Iris pigment epithelial cell (primary cell): ENCODE measurements at places on chromosomes 2 and 18.

- DNase-seq = peak; percentile 31
Measured at GRCh38 chr2:216151313-216152025, 42.3 kb downstream of the XRCC5 start.

- DNase-seq = no peak
Measured at GRCh38 chr2:85600951-85601770, 1.3 kb downstream of the TMEM150A start.

- DNase-seq = no peak
Measured at GRCh38 chr2:20479835-20480234, 33.0 kb downstream of the RHOB start.

GRCh38 chr2:119316066-119316465, 50.6 kb downstream of the C2orf76 start:
- no peak for DNase-seq

GRCh38 chr2:142983174-142983573, 105.7 kb downstream of the KYNU start:
- DNase-seq = no peak

- no peak for DNase-seq
Measured at GRCh38 chr2:200226451-200227426, 79.8 kb upstream of the SPATS2L start.

GRCh38 chr2:218988164-218988563, 3.2 kb upstream of the FEV start:
- DNase-seq = no peak

GRCh38 chr18:35491700-35492077, 6.1 kb downstream of the INO80C start:
- DNase-seq = no peak

- DNase-seq = no peak
Measured at GRCh38 chr2:74925361-74925786, 33.1 kb upstream of the POLE4 start.

GRCh38 chr2:88967844-88968243, 276.4 kb downstream of the RPIA start:
- DNase-seq = no peak

DNA sequence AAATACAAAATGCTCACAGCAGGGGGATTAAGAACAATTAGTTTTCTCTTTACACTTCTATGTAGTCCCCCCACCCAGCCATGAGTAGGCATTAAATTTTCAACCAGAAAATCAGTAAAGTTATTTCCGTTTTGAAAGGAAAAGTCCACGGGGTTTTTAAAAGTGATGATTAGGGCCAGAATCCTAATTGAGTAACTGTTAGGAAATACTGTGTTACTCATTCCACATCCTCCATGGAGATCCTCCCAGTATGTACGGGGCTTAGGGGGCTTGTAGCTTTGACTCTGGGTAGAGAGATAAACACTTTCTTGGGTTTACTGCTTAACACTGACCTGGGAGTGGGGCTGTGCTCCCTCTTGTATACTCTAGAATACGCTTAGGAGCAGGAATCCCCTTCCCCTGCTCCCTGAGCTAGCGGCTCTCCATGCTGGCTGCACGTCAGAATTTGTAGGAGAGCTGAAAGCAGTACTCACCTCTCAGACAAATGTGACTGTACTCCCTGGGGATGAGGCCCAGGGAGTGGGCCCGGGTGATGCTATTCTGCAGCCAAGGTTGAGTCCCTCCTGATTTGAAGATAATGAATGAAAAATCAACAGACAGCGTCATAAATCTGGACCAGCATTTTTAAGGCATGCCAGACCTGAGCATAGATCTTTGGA, 100.5 kb downstream of the SLC4A3 start:
- no peak for DNase-seq

GRCh38 chr18:76994086-76994654, 138.4 kb downstream of the MBP start:
- no peak for DNase-seq

DNA sequence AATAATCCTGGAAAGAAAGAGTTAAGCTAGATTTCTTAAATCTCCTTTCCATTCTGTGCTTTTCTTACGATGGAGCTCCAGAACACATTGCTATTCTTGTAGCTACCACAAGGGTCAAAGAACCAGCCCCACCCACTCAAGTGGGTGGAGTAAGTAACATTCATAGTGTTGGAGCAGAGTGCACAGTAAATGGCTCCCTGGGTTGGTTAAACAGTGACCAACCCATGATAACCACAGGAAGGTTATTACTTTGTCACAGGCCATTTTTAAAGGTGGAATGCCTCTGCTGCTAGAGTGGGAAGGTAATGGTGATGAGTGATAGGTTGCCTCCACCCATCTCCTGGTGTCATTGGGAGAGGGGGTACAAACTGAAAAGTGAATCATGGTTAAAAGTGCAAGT, 13.9 kb downstream of the ARPC2 start:
- peak; percentile 73 for DNase-seq

DNA sequence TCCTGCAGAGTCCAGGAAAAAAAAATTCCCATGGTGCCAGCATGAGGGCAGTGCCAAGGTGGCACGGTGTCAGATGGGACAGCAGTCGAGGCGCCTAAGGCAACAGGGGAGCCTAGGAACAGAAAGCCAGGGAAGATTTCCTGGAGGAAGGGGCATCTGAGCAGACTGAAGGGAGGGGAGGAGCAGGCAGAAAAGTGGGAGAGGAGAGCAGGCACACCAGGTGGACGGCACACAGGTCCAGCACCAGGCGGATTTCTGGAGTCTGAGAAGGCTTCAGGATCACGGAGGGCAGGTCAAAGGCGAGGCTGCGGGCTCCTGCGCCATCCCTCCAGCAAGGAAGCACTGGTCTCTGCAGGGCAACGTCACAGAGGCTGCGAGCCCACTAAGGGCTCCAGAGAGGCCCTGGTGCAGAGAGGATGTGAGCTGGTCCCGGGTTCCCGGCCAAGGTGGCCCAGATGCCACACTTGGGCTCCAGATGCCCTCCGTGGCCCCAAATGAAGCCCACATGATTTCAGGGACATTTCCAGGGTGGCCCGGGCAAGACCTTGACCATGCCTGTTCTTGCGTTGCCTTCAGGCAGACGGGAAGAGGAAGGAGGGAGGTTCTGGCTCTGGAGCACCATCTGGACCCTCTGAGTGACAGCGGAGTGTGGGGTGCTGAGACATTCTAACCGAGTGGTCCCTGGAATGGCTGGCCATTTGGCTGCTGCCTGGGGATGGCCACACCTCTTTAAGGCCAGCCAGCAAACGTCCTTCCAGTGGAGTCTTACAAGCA, 4.1 kb downstream of the HS6ST1 start:
- no peak for DNase-seq

- DNase-seq = no peak
Measured at GRCh38 chr2:33859176-33859575, 260.1 kb upstream of the FAM98A start.

DNA sequence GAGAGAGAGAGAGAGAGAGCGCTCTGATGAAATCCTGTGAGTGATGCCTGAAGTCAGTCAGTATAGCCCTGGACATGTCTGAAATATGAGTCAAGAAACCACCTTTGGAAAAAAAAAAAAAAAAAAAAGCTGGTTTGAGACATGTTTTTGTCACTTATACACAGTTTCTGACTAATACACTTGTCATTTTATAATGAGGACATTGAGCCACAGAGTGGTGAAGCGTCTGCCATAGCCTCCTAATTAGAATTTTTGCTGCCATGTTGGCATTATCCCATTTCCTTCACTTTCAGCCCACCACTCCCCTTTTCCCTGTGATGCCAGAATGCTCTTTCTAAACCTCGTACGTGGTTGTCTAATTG, 15.7 kb upstream of the MYO3B start:
- DNase-seq = peak; percentile 69

DNA sequence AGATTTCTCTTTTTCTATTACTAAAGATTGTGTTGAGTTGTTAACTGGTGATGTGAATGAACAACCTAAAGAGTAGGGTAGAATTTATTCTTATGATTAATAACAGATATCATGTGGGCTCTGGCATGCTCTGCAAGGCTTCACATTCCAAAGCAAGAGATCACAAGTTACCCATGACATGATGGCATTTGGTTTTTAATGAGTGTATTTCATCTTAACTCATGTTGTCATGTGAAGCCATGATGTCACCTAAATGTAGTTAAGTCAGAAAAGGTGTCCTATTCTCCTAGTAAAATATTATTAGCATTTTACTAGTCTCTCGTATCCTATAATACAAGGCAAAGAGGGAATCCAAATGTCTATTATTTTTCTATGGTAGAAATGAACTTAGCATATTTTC, 678.0 kb downstream of the ARHGAP15 start:
- no peak for DNase-seq

GRCh38 chr18:34911661-34912384, 129.4 kb upstream of the MAPRE2 start:
- peak; percentile 93 for DNase-seq

DNA sequence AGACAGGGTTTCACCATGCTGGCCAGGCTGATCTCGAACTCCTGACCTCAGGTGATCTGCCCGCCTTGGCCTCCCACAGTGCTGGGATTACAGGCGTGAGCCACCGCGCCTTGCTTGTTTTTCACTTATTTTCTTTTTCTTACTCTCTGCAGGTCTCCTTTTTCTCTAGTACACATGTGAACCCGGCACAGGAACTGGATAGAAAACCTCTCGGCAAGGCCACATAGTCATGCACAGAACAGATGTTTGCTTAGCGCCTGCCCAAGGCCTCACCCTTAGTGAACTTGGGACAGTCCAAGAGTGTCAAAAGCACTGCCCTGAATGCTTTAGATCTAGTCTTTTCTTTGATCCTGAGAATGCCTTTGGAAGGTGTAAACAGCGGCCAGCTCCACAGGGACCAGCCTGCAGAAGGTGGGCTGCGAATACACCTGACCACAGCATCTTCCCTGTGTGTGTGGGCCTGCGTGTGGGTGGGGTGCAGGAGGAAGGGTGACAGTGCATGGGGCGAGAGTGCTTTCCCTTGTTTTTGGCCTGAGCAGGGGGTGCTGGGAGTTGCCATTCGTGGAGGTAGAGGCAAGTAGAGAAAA, 27.0 kb downstream of the IMPA2 start:
- no peak for DNase-seq

DNA sequence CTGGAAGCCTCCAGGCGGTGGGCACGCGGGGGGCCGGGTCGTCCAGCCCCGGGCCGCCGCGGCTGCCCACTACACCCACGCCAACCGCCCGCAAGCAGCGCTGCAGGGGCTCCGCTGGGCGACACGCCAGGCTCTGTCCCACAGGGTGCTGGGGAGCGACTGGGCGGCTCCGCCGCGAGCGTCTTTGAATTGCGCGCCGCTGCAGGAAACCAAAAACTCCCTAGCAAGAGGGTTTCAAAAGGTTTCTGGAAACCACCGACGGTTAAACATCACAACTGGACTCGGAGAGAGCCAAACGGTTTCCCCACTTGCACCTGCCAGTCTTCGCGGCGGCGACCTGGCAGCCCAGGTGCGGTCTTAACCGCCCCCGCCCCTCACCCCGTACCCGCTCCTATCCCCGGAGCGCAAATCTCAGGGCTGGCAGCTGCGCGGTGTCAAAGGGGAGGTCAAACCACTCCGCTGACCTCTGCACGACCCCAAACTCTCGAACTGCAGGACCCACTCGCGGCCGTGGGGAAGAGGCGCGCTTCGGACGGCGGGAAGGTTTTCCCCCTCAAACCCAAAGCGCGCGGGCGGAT, 1.0 kb downstream of the CXCR4 start:
- no peak for DNase-seq

GRCh38 chr2:222900354-222900753, 39.5 kb downstream of the ACSL3 start:
- peak; percentile 88 for DNase-seq

- DNase-seq = peak; percentile 92
Measured at GRCh38 chr2:25851740-25852503, 26.4 kb downstream of the ASXL2 start.

DNA sequence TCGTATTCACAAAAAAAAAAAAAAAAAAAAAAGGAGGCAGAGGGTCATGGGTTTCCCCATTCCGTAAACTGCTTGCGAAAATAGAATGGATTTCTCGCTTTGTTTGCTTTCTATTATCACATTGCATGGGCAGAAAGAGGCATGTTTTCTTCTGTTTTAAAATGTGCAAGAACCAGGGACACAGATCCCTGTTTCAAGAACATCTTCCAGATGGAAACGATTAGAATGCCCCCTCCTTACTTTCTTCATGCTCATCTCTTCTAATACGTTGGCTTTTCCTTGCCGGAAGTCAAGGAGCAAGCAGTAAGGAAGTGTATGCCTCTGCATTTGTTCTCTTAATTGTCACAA, 51.0 kb upstream of the ZNF516 start:
- DNase-seq = peak; percentile 7

DNA sequence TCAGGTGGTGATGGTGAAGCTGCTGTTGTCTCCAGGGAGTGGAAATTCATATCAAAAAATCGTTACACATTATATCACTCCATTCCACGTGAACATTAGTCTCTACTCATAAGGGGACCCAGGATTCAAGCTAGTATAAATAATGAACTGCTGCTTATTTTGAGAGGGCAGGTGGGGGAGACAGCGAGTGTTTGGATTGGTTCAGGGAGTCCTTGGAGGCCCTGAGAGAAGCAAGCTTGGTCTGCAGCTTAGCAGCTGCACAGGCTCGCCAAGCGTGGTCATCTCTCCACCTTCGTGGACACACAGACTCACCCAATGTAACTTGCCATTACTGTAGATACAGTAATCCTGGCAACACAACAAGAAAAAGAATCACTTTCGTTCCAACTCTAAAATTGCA, 177.6 kb downstream of the ZNF521 start:
- no peak for DNase-seq

DNA sequence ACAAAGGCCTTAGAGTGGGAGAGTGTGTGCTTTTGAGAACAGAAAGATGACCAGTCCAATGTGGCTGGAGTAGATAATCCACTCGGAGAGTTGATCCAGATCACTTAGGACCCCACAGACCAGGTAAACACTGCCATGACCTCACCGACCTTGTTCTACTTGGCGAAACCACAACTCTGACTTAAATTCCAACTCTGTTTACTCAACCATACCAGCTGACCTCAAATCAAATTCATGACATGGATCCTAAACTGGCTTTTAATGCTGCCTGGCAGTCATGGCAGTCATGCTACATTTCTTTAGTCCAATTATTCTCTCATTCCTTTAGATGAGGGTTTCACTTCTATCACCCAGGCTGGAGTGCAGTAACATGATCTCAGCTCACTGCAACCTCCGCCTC, 347.1 kb upstream of the FAM98A start:
- no peak for DNase-seq

DNA sequence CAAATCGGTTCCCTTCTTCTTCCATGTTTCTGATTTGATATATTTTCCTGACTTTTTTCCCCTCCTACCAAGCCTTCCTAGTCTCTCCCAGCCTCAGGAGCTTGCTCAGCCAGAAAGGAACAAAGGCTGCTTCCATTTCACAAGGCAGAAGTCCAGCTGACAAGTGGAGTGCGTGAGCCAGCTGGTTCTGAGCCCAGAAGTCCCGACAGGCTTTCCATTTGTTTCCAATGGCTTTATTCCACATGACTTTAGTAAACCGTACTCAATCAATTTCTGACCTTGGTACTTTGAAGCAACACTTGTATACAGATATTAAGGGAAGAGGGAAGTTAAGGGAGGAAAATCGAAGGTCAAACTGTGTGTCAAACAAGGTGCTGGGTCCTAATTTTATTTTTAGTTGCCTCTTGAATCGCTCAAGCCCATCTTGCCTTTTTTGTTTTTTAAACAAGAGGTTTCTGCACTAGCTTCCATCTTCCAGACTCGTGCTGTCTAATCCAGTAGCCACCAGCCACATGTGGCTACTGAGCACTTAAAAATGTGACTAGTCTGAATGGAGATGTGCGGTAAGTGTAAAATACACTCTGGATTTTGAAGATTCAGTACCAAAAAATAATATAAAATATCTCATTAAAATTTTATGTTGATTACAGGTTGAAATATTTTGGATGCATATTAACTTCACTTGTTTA, 36.2 kb downstream of the WIPF1 start:
- peak; percentile 38 for DNase-seq

GRCh38 chr2:200624658-200625057, 38.8 kb downstream of the AOX1 start:
- DNase-seq = peak; percentile 95

GRCh38 chr2:174552880-174553279, 44.7 kb downstream of the WIPF1 start:
- no peak for DNase-seq
